NCI-H510A treated with DMSO at 0.1 percent for 48 hours (cell line): ENCODE measurements at places on chromosomes 1 and 21.

DNA sequence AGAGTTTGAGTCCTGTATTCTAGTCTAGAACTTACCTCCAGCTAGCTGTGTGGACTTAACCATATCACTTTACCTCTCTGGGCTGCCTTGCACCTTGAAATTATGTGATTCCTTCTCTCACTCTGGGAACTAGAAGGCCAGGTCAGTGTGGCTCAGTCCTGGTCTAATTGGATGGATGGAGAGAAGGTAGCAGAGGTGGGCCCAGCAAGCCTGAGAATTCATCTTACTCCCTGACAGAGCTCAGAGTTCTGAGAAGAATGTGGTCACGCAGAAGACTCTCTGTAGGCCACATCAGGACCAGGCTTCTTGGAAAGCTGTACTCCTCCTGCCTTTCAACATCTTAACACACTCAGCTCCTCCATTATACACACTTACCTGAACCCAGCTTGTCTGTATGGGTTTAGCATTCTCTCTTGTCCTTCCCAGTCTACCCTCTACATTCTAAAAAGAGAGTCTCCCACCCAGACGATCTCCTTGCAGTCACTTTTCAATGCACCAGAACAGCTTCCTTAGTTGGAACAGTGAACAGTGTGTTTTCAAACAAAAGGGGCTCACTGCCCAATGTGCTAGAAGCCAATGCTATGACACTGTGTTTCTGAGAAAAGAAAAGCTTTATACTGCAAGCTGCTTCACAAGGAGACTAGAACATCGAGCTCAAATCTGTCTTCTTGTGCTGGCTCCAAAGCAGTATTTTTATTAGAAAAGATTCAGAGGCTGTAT lies 60.5 kb downstream of the CAPN9 start:
- no peak for DNase-seq

- no peak for DNase-seq
These were observed 166.9 kb upstream of the SYT6 start for GRCh38 chr1:114320586-114320985.

GRCh38 chr1:78092643-78093042 lies 46.9 kb downstream of the GIPC2 start:
- DNase-seq: no peak

DNA sequence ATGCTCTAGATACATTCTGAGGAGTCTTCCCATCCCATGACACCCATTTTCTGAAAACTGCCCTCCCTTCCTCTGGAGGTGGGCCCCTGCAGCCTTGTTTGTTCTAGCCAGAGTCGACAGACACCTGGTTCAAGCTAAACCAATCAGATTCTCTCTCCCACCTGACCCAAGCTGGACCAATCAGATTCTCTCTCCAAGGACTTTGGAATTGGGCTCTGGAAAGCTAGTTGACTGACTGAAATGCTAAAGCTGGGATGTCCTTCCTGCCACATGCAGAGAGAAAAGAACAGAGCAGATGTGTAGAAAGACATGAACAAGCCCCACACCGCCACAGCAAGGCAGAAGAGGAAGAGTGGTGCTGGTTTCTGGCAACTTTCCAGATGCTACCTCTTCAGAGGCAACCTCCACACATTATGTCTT lies 24.6 kb downstream of the ASAP3 start:
- DNase-seq: no peak

- no peak for DNase-seq
These were observed 3.4 kb downstream of the PPP2R5A start for GRCh38 chr1:212288615-212289014.

DNA sequence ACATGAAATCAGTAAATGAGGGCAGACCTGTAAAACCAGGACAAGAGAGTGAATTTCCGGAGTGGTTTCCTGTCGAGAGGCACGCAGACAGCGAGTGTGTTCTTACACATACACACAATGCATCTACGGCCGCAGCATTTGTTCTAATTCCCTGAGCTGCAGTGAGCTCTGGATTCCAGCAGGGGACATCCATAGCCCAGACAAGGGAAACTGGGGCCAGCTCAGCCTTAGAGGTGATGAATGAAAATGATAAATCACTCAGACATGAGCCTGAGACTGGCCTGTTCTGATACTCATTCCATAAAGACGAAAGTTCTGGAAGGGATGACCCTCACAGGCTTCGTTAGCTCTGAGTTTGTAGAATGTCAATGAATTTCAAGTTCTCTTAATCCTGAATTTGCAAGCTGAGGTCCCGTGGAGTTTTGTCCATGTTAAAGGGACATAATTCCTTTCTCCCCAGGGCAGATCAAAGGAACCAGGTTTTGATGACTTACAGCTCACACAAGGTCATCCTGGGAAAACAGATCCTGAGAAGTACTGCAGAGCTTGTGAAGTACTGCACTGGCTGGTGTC lies 207.9 kb upstream of the C1orf87 start:
- peak; percentile 96 for DNase-seq

DNA sequence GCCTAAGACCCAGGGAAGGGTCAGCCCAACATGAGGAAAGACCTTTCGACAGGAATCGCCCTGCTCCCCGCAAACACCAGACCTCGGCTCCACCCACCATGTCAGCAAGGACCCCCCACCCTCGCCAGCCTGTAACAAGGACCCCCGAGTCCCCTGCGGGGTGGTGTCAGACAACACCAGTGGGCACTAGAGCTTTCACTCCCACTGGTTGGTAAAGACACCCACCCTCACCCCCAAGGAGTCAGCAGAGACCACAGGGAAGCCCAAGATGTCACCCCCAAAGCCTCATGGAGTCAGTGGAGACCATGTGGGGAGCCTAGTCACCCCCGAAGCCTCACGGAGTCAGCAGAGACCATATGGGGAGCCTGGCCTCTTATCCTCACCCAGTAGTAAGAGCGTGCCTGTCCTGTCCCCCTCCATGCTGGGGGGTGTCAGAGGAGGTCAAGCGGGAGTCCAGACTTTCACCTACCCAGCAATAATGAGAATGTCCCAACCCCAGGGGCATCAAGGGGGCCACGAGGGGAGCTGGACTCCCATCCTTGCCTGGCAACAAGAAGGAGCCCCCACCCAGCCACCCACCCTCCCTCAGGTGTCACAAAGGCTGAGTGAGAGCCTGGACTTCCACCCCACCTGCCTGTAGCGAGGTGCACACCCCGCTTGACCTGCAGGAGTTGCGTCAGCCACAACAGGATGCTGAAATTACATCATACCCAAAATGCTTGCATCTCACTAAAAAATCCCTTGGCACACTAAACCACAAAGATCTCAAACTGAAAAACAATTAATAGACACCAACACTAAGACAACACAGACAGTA lies 24.8 kb downstream of the SLC19A1 start:
- no peak for DNase-seq

- DNase-seq: no peak
These were observed 32.4 kb downstream of the PSMG1 start for GRCh38 chr21:39150877-39151276.

GRCh38 chr1:174815036-174815435 lies 184.7 kb upstream of the CACYBP start:
- no peak for DNase-seq

DNA sequence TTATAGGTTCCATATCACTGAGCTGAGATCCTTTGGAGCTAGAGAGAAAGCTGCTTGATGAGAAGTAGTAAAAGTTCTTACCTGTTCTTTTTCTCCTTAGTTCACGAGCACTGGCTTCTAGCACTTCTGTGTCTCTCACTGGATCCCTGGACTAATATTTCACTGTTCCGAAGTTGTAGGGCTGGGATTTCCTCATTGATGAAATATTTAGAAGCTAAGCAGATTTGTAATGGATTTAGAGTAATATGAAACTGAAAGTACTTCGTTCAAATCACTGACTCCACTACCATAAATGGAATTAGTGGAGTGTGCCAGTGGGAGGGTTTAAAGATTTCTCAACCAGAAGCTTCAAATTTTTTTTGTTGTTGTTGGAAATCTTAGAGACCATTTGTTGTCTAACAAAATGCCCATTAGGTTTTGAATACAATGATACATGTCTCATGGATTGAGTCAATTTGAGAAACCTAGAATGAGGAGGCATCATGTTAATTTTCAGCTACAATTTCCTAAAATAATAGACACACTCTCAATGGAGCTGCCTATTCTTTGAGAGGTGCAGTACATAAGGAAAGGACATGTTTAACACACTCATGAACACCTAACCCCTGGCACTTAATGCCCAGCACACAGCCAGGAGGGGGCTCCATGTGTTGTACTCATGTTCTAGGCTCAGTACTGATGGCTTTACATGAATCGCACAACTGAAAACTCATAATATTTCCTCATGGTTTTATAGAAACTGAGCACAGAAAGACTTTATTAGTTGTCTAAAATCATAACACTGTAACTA lies at the start of gene GBP1:
Gene GBP1 (minus strand): TSS at position 130 of the 790 bp plus-strand sequence. CDS start 1,974 bp downstream, outside the sequence.
- DNase-seq: peak; percentile 75

DNA sequence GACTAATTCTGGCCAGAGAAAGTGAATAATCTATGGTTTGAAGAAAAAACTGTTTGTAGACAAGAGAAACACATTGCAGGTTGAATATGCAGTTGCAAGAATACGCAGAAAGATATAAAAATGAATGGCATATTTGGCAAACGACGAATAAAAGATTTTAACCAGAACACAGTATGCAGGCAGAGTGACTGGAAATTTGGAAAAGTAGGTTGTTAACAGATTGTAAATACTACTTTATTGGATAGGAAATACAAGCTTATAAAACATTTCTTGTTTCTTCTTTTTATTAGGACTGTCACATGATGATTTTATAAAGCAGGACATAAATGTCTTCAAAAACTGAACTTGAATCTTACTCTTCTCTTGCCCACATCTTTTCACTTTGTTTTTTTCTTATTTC lies 573.3 kb upstream of the PBX1 start:
- DNase-seq: no peak

DNA sequence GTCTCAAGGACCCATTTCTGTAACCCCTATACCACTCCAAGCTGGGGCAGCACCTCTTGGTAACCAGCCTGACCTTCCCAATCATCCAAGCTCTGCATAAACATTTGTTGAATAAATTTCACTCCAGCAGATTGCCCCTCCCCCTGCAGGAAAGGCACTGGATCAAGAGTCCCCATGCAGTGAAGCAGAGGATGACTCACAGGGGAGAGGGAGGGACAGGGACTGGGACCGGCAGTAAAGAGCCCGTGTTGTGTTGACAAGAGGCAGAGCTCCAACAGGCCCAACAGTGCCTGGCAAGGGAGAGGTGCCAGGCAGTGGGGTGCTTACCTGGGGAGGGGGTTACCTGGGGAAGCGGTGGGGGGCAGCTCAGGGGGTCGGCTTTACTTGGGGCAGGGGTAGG lies 32.3 kb downstream of the SLC9A1 start:
- DNase-seq: peak; percentile 74

DNA sequence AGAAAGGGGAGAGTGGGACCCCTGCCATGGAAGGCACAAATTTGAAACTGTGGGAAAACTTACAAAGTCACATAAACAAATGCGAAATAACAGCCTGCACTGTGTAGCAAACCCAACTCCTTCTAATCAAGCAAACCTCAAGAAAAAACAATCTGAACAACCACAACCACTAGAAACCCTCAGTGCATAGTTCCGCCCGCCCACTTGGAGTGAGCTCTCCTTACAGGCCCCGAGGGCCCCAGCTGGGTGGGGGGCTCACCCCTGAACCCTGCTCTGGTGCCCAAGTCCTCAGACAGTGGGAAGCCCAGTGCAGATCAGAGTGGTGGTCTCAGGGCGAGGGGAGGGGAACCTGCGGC lies 931 bp upstream of the MXRA8 start:
- no peak for DNase-seq

DNA sequence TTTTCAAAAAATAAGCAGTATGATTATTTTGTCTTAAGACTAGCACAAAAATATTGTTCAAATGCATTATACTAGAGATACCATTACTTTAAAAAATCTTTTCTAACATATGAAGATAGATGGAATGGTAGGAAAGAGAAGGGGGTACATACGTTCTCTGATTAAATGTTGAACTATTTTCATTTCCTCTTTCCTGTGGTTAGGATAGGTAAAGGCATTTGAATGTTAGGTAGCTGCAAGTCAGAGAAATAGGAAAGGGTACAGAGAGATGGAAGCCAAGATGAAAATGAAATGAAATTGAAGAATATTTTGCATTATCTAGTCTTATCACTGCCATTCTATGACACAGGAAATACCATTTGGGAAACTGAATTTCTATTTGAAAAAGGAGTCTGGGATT lies 28.3 kb downstream of the TLCD4 start:
- DNase-seq: no peak

GRCh38 chr1:2019571-2020309 lies 595 bp downstream of the GABRD start:
- no peak for DNase-seq

- no peak for DNase-seq
These were observed 140.9 kb upstream of the ETS2 start for GRCh38 chr21:38664841-38665240.
